Adipocyte (in vitro differentiated cells): ENCODE measurements at places on chromosomes 11 and 22.

DNA sequence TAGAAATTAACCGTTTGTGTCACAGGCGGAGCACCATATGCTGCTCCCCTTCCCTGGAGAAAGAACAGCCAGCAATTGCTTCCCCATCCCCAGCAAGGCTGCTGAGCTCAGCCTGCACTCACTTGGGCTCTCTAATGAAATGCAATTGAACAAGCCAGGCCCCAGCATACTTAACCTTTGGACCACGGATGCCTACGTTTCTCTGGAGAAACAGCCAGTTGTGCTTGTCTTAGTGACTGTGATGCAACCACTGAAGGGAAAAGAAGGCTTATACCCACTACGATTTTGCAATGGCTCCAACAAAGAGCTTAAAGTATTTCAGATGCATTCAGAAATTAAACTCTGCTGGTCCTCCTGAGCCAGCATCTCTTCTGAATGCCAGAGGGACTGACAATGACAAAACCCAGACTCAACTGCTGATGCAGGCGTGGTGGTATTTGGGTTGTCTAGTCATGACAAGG is 51.3 kb upstream of the SESN3 start:
- DNase-seq: peak; percentile 96

GRCh38 chr22:45649809-45650208 is 21.8 kb upstream of the ATXN10 start:
- no peak for DNase-seq

DNA sequence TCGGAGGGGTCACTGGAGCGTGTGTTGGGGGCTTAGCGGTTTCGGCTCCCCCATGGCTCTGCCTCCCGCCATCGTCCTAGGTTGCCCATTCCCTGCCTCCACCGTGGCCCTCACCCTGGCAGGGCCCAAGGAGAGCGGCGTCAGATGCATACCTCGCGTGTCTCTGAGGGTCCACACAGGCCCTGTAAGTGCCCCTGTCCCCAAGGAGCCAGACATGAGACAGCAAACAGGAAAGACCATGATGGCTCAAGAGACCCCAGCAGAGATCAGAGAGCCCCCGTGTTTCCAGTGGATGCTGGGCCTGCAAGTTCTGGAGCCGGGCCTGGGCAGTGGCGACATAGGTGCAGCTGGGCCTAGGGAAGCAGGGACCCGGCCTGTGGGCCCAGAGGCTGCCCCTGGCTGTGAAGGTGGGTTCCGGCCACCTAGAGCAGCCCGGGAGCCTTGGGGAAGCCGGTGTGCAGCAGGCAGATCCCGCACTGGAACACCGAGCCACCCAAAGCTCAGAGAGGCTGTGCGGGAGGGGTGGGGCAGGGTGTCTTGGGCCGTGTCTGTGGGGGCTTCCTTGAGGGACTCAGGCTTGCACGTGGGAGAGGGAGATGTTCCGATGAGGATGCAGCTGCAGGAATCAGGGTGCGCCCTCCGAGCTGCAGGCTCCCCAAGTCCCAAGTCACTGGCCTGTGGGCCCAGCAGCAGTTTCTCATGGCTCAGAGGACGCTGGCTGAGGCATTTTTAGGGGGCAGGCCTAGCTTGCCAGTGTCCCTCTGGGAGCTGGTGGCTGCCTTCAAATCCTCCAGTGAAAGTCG is 126.4 kb downstream of the KCNQ1OT1 start:
- no peak for DNase-seq

DNA sequence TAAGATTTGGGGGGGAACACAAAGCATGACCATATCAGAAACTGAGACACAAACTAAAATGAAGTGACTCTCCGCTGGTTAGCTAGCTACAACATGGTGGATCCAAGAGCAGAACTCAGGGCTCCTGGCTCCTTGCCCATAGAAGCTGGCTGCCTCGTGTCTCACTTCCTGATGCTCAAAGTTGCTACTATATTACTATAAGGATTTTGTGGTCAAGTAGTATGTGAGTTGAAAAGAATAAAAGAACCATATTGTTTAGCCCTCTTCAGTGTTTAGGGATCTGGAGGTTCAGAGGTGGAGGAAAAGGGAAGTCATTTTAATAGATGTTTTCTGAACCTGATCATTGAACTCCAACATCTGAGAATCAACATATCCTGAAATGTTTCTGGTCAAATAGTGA is 16.9 kb upstream of the SIK2 start:
- DNase-seq: peak; percentile 49

DNA sequence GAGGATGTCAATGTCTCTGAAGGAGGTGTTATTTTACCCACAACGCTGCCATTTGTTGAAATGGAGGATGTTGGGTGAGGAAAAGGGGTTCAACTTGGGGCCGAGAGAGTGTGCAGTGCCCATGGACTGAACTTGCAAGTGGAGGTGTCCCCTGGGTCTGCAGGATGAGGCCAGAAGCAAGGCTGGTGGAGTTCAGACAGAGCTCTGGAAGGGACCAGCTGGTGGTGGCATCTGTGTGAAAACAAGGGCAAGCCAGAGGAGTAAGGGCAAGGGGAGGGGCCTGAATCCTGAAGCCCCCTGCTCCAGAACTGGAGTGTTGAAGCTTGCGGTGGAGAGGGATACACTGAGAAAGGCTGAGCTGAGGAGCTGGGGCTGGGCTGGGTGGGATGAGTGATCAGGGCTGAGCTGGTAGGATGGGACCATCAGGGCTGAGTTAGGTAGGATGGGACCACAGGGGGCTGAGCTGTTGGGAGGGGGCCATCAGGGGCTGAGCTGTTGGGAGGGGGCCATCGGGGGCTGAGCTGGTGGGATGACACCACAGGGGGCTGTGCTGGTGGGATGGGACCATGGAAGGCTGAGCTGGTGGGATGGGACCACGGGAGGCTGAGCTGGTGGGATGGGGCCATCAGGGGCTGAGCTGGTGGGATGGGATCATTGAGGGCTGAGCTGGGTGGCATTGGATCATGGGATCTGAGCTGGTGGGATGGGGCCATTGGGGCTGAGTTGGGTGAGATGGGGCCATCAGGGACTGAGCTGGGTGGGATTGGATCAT is 13.4 kb upstream of the CTSD start:
- DNase-seq: no peak

GRCh38 chr22:41290262-41291221 is 4.6 kb upstream of the RANGAP1 start:
- peak; percentile 69 for DNase-seq

- DNase-seq: peak; percentile 94
These were observed 12.2 kb downstream of the MRGPRF start for GRCh38 chr11:69000831-69001242.
